GM12878 (cell line): ENCODE measurements at places on chromosomes 7 and 10. TPM values are rescaled to one million over a fixed set of nuclear protein-coding genes. Genes with fewer than 3 reads are reported as not detected.

DNA sequence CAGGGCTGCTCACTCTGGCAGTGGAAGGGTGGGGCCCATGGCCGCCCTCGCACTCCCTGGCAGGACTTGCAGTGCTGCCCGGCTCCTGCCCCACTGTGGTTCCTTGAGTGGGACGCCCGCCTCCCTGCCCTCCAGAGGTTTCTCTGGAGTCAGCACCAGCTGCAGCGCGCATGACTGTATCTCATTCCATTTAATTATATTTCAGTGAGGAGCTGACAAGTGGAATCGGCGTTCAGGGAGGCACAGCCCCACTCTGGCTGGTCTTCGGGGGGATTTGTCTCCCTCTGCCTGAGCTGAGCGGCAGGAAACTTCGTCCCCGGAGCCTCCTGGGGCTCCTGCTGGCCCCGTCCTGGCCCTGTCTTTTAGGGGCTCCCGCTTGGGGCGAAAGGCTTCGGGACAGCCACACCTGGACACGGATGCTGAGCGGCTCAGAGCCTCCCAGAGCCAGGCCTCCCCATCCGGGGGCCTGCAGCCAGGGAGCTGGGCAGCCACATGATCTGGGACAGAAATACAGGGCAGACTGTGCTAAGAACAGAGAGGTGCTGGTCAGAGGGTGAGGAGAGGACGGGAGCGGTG, 75.3 kb upstream of the NKX6-2 start:
- no peak for DNase-seq
- H3K4me3 ChIP-seq = no peak overlapping the region
- no peak overlapping the region for H3K27ac ChIP-seq
- H3K4me1 ChIP-seq = no peaks in the 10 kb centered on the region

DNA sequence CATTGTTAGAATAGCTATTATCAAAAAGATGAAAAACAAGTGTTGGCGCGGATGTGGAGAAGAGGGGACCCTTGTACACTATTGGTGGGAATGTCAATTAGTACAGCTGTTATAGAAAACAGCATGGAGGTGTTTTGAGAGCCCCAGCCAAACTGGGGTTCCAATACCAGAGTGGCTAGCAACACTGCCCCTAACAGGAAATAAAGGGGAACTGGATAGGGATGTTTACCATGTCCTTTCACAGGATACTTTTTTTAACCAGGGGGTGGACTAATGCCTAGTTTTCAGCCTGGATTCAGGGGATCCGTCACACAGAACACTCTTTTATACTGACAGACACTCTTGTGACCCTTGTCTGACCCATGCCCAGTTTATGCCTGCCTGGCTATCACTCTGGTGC, 6.9 kb upstream of the GSTK1 start:
- no peaks in the 10 kb centered on the region for H3K27me3 ChIP-seq
- no peak for DNase-seq
- no peak overlapping the region for H3K4me3 ChIP-seq
- H3K27ac ChIP-seq = no peak overlapping the region
- H3K4me1 ChIP-seq = peaks cover 10% of the 10 kb centered on the region; the same call in 1 of the 2 replicates

DNA sequence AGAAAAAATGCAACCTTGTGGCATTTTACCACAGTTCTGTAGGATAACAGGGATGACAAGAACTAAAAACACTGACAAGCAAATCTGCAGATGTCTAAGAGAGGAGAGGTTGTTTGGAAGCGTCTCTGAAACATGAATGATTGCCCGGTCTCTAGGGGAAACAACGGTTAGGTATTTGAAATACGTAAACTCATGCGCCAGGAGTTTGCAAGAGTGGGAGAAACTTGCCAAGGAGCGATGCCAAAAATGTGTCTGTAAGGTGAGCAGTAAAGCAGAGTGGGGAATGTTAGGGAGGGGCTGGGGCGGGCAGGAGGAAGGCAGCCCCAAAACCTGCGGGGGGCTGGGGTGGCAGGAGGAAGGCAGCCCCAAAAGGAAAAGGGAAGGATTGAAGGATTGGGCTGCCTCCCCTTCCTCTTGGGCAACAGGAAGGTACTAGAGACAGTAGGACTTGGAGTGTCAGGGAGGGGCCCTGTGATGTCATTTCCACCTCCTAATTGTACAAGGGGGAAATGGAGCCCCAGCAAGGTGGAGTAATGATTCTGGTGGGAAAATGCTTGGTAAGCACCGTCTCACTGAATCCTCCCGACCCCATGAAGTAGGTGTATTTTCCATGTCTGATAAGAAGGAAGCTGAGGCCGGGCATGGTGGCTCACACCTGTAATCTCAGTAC, 33.2 kb upstream of the PLEKHA1 start:
- DNase-seq = no peak
- H3K27me3 ChIP-seq = no peaks in the 10 kb centered on the region; the same call in 1 of the 2 replicates
- H3K27ac ChIP-seq = no peak overlapping the region
- H3K36me3 ChIP-seq = no peaks in the 10 kb centered on the region
- no peak overlapping the region for H3K4me3 ChIP-seq

DNA sequence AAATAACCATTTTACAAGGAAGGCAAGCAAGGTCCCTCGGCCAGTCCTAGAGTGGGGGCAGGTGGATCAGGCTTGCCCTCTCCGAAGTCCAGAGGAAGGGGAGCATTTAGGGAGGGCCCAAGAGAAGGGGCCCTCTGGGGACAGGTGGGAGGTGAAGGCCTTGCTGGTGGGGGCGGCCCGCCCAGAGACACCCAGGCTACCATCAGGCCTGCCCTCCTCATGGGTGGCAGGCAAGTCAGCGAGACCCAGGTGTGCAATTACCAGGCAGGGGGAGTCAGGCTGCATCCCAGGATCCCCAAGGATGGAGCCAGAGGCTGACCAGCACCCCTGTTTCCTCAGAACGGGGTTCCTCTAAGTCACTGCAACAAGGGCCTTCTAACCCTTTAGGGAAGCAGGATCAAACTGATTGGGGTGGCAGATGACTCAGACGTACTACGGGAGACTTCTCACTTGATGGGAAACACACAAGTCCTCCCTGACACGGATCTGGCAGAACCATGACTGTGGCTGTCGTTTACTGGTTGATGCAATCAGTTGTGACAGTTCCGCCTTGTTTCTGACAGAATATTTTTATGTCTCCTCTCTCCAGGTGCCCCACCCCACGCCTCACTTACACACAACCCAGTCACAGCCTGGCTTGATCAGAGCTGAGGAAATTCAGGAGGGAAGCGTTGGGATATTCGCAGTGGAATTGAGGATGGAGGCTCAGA, 8.2 kb downstream of the LOXL4 start:
- no peak for DNase-seq
- no peaks in the 10 kb centered on the region for H3K4me1 ChIP-seq
- H3K36me3 ChIP-seq = peaks cover 5% of the 10 kb centered on the region; the same call in 1 of the 2 replicates
- H3K4me3 ChIP-seq = no peak overlapping the region

GRCh38 chr7:136807598-136807997, 60.9 kb upstream of the CHRM2 start:
- H3K4me3 ChIP-seq = no peak overlapping the region
- no peak for DNase-seq
- no peaks in the 10 kb centered on the region for H3K4me1 ChIP-seq
- no peak overlapping the region for H3K27ac ChIP-seq
- H3K27me3 ChIP-seq = no peaks in the 10 kb centered on the region

DNA sequence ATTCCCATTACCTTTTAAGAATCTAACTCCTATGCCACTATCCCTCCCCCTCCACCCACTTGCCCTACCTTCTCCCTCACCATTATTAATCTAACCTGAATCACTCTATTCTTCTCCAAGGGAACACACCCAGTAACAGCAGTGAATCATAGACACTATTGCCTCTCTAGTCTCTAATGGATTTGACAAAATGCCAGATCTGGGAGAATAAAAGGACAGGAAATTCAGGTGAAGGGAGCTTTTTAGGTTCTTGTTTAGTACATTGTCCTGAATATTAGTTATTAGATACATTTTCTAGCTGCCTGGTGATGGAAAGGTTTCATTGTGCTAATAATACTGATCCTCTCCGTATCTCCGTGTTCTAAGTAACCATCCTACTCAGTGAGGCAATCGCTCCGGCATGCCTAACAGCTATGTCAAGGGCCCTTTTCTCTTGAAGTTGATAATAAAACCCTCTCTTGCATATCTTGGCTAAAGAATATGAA, 4.1 kb upstream of the SFR1 start:
- no peaks in the 10 kb centered on the region for H3K27me3 ChIP-seq
- H3K4me1 ChIP-seq = peaks cover 7% of the 10 kb centered on the region; the same call in 1 of the 2 replicates
- no peaks in the 10 kb centered on the region for H3K36me3 ChIP-seq
- no peak overlapping the region for H3K27ac ChIP-seq

The TAS2R5 gene
- polyA plus RNA-seq = 0.30 TPM in 1 of 2 replicates, not detected in the other

DNA sequence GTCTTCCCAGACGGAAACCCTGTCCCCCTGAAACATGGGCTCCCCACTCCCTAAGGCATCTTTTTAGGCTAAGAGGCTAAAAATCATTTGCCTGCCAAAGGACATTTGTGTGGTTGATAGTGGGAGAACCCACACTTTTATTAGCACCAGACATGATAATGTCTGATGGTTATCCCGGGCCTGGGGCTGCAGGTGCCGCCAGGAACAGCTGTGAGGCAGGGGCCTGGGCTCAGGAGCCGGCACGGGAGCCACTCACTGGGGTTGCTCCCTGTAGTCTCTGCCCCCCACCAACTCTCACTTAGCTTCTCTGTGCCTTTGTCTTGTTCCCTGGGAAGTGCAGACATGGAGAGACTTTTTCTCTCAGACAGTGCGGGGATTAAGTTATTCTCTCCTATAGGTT, 193.6 kb downstream of the GLRX3 start:
- no peaks in the 10 kb centered on the region for H3K4me1 ChIP-seq
- no peak overlapping the region for H3K27ac ChIP-seq
- H3K27me3 ChIP-seq = no peaks in the 10 kb centered on the region
- H3K4me3 ChIP-seq = no peak overlapping the region

GRCh38 chr10:113993489-113993991, 50.1 kb upstream of the ADRB1 start:
- H3K27me3 ChIP-seq = peaks cover 1% of the 10 kb centered on the region
- peaks cover 8% of the 10 kb centered on the region for H3K4me1 ChIP-seq
- no peaks in the 10 kb centered on the region for H3K36me3 ChIP-seq

The HYAL4 gene
- polyA plus RNA-seq = 0.14 and 0.33 TPM in 2 replicates

DNA sequence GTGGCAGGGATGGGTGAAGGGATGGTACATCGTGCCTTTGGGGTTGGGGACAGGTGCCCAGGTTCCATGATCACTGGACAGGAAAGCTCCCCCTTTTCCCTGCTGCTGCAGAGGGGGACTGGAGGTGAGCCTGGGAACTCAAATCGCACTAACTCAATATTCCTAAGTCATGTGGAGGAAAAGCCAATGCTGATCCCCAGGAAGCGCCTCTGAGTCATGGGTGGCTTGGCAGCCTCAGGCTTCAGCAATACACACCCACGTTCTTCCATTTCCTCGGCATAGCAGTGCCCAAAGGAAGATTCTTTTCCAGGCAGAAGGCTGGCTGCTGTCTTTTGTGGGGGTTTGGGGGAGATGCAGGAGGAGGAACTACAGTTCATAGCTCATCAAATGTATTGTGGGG, 165.8 kb downstream of the CCDC3 start:
- H3K27me3 ChIP-seq = no peaks in the 10 kb centered on the region
- no peaks in the 10 kb centered on the region for H3K4me1 ChIP-seq
- no peak for DNase-seq
- H3K36me3 ChIP-seq = no peaks in the 10 kb centered on the region

The PIK3CG gene
- 2.3 and 2.5 TPM in 2 replicates for polyA plus RNA-seq

- no peak for DNase-seq
- H3K36me3 ChIP-seq = no peaks in the 10 kb centered on the region
- peaks cover 1% of the 10 kb centered on the region for H3K27me3 ChIP-seq
- no peaks in the 10 kb centered on the region for H3K4me1 ChIP-seq
- no peak overlapping the region for H3K27ac ChIP-seq
Measured at GRCh38 chr7:132742189-132742612, 165.9 kb upstream of the PLXNA4 start.
